ENCODE measurements at places on chromosomes 2 and 18.
A peak's percentile ranks its signal among the peaks of the same experiment; 100 is the strongest.

DNA sequence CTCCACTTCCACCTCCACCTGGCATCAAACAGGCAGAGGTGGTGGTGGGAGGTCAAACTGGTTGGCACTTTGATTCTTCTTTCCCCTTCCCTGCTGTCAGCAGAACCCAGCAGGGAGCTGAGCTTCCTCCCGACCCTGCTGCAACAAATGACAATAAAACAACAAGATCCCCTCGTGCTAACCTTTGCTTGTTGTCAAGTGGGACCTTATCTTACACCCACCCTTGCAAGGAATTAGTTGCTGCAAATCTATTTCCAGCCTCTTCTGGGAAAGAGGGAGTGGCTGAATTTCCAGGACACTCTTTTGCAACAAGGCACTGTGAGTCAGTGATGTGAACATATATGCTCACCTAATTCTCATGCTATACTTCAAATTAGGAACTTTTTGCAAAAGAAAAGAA lies 655.1 kb downstream of the DSC3 start:
- DNase-seq = no peak

- DNase-seq = no peak
These were observed 53.5 kb downstream of the C18orf63 start for GRCh38 chr18:74368901-74369705.

DNA sequence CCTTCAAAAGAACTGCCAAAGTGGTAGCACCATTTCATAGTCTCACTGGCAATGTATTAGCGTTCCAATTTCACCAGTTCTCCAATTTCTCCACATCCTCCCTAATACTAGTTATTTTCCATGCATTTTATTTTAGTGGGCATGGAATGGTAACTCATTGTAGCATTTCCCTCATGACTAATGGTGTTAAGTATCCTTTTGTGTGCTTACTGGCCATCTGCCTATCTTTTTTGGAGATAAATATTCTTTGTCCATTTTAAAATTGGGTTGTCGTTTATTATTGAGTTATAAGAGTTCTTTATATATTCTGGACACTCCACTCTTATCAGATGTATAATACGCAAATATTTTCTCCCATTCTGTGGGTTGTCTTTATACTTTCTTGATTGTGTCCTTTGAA lies 107.1 kb downstream of the THADA start:
- no peak for DNase-seq

- DNase-seq = no peak
These were observed 723.1 kb downstream of the TMEM182 start for GRCh38 chr2:103484906-103485305.

DNA sequence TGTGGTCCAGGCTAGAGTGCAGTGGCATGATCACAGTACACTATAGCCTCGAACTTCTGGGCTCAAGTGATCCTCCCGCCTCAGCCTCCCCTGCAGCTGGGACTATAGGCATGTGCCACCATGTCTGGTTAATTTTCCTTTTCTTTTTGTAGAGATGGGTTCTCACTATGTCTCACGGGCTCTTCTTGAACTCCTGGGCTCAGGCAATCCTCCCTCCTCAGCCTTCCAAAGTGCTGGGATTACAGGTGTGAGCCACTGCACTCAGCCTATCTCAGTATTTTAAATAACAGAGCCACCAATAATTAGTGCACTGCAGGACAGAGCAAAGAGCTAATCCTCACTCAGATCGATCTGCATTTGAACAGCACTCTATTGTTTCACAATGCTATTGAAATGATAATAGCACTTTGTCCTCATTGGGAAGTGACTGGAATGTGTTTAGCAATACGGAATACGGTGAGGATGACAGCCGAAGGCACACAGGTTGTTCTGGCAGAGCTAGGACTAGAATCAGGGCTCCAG lies 335.9 kb downstream of the DLGAP1 start:
- DNase-seq = no peak

GRCh38 chr2:69205076-69205475 lies 182.0 kb downstream of the GFPT1 start:
- DNase-seq = no peak

DNA sequence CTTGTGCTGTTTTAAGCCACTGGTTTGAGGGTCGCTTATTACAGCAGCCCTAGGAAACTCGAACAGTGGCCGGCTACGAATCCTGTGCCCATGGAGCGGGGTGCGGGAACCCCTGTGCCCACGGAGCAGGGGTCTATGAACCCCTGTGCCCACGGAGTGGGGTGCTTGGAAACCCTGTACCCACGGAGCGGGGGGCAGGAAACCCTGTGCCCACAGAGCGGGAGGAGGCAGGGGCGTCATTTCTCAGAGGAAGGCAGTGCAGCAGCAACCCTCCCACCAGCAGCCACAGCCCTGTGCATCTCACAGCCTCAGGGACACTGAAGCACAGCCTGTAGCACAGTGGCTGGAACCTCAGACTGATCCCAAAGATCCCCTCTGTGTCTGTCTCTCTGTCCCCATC lies 34.2 kb upstream of the GPC1 start:
- DNase-seq = no peak

DNA sequence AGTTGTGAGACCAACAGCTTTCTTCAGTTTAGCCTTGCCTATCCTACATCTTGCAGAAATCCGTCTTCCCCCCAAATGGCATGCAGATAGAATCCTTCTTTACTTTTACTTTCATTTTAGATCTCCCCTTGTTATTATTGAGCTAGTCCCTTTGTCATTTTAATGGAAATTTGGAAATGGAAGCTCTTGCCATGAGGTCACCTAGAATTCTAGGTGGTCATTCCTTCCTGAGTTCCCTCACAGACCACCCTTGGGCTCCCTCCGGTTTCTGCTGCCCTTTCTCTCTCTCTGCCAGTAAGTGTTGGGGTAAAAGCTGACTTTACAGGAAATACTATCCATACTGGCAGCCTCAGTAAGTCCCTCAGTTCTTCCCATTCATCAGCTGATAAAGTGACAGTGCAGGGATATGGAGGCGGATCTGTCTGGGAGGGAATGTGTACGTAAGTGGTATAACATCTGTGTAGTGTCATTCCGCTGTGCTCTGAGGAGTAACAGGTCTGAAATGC lies 30.2 kb downstream of the ARHGAP25 start:
- DNase-seq = no peak

GRCh38 chr2:127321303-127321702 lies 27.4 kb upstream of the ERCC3 start:
- DNase-seq = no peak

- DNase-seq = no peak
These were observed 250.3 kb downstream of the NRXN1 start for GRCh38 chr2:50781646-50782045.

- DNase-seq = no peak
These were observed 720.3 kb upstream of the ID2 start for GRCh38 chr2:7961550-7961949.

DNA sequence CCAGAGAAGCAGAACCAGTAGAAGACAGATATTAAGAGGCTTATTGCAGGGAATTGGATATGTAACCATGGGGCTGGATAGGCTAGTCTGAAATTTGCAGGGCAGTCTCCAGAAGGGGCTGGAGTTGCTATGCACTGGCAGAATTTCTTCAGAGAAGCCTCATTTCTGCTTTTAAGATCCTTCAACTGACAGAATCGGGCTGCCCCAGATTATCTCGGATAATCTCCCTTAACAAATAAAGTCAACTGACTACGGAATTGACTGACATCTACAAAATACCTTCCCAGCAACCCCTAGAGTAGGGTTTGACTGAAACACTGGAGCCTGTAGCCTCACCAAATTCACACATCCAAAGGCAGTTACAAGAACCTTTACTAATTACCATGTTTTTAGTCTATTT lies 136.4 kb downstream of the SOCS6 start:
- no peak for DNase-seq

GRCh38 chr2:235740821-235741220 lies 247.0 kb downstream of the AGAP1 start:
- no peak for DNase-seq

GRCh38 chr2:43812947-43813346 lies 25.7 kb downstream of the ABCG5 start:
- DNase-seq = no peak

- no peak for DNase-seq
These were observed 13.5 kb upstream of the PRLH start for GRCh38 chr2:237552908-237553307.

GRCh38 chr2:75833386-75833785 lies 122.7 kb upstream of the GCFC2 start:
- no peak for DNase-seq

- peak; percentile 9 for DNase-seq
These were observed 81.0 kb downstream of the TAF4B start for GRCh38 chr18:26307161-26307773.

GRCh38 chr2:27308359-27308881 lies at the start of gene UCN:
UCN (minus strand) TSS chr2:27308445; CDS start chr2:27307895, 550 bp downstream.
- DNase-seq = no peak

GRCh38 chr18:48206887-48207286 lies 202.3 kb downstream of the ZBTB7C start:
- DNase-seq = no peak

- no peak for DNase-seq
These were observed 186.6 kb downstream of the NRP2 start for GRCh38 chr2:205868773-205869333.

- DNase-seq = no peak
These were observed 3.7 kb upstream of the CRYBA2 start for GRCh38 chr2:218996937-218997336.

DNA sequence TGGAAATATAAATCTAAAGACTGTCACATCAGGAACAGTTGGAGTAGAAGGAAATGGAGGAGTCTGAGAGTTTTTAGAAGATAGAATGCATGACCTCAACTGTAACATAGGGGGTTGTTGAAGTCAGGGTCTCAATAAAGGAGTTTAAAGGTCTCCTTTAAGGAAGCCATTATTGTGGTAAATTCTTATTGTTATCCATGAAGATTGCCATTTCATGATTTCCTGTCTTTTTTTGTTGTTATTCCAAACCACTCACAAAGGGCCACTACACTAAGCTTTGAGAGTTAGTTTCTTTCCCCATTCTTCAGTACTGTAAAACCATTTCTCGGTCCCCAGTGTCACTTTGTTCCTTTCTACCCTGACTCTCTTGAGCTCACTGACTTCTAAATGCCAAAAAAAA lies 134.0 kb downstream of the DTNA start:
- DNase-seq = no peak

DNA sequence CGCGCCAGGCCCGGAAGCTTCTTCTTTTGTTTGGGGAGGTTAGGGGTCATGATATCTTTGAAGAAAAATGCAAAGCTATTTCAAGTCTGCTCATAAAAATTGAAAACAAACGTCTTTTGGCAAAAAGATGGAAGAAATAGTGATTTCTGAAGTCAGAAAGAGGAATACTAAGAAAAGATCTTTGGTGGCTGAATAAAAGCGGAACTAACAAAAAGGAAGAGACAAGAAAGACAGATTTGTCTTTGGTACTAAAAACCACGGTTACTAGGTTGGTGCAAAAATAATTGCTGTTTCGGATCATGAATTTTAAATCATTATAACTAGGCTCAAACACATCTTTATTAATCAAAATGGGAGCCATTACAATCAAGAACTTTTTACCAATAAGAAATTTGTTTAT lies 164.6 kb upstream of the TRIB2 start:
- DNase-seq = peak; percentile 25

- no peak for DNase-seq
These were observed 123.2 kb downstream of the SMAD7 start for GRCh38 chr18:48827291-48828193.

DNA sequence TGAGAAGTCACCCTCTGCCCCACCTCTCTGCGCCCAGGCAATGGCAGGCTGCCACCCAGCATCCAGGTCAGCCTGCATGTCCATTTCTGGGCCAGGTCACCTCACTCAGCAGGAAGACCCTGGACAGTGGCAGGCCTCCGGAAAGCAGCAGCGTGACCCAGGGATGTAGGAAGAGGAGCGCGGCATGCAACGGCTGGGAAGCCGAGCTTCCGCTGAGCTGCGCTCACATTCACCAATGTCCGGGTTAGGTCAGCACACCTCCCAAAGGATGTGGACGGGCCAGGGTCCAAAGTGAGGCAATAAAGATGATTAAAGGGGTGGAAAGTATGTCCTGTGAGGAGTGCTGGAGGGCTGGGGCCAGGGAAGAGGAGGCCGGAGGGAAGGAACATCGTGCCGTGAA lies 174.5 kb downstream of the CTIF start:
- no peak for DNase-seq

Data from memory B cell (primary cell).